ENCODE measurements at places on chromosomes 16 and 17. TPM values are rescaled to one million over a fixed set of nuclear protein-coding genes. Genes with fewer than 3 reads are reported as not detected.
A peak's percentile ranks its signal among the peaks of the same experiment; 100 is the strongest.

DNA sequence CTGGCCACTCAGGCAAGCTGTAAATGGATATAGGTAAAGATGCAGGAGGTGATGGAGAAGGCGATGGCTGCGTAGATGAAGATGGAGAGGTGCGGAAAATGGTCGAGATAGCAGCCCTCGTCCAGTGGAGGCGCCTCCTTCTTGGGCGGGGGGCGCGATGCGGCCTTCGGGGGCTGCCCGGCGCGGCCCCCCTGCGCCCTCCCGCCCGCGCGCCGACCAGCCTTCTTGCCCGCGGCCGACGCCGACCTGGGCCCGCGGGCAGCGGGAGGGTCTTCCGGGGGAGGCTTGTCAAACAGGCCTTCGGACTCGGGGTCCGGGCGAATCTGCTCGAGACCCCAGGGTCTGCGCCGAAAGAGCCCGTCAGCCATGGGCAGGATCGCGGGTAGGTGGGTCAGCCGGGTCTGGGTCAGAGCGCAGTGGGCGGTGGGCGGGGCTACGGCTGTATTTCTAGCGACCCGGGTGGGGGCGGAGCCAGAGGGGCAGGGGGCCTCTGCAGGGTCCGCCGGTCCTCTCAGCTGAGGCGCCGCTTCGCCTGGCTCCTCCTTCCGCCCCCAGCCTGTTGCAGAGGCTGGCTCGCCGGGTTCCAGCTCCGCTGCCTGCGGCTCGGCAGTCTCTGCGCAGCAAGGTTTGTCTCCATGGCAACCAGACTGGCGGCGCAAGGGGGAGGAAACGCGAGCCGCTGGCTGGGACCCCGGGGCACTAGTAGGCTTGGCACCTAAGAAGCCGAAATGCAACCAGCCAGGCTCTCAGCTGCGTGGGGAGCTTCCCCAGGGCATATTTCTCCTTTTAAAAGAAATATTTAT is 14.4 kb downstream of the MIS12 start:
- H3K27me3 ChIP-seq: peaks cover 10% of the 10 kb centered on the region
- no peaks in the 10 kb centered on the region for H3K36me3 ChIP-seq
- peak overlapping the region; percentile 27 for H3K4me3 ChIP-seq
- peaks cover 17% of the 10 kb centered on the region for H3K4me1 ChIP-seq

- peaks cover 6% of the 10 kb centered on the region for H3K36me3 ChIP-seq
- no peaks in the 10 kb centered on the region for H3K27me3 ChIP-seq
- peaks cover 54% of the 10 kb centered on the region for H3K4me1 ChIP-seq
- peak overlapping the region; percentile 95 for H3K27ac ChIP-seq
- peak; percentile 76 for DNase-seq
Observed at GRCh38 chr16:1941162-1942046, 1.6 kb downstream of the MSRB1 start.

GRCh38 chr16:80682421-80683070 is 121.9 kb downstream of the CDYL2 start:
- H3K4me1 ChIP-seq: no peaks in the 10 kb centered on the region
- DNase-seq: no peak
- no peak overlapping the region for H3K4me3 ChIP-seq
- H3K27me3 ChIP-seq: no peaks in the 10 kb centered on the region

GRCh38 chr17:28862561-28862960 is 7.7 kb downstream of the ERAL1 start:
- no peaks in the 10 kb centered on the region for H3K27me3 ChIP-seq
- H3K4me1 ChIP-seq: no peaks in the 10 kb centered on the region
- H3K27ac ChIP-seq: no peak overlapping the region
- no peak for DNase-seq
- no peak overlapping the region for H3K4me3 ChIP-seq

CACNG5 gene
- not detected for total RNA-seq

- DNase-seq: no peak
- H3K27ac ChIP-seq: no peak overlapping the region
- H3K4me1 ChIP-seq: no peaks in the 10 kb centered on the region
- H3K27me3 ChIP-seq: no peaks in the 10 kb centered on the region
- H3K36me3 ChIP-seq: no peaks in the 10 kb centered on the region
Observed at GRCh38 chr16:64362193-64362592, 759.7 kb downstream of the CDH11 start.

- H3K27ac ChIP-seq: no peak overlapping the region
- H3K36me3 ChIP-seq: peaks cover 9% of the 10 kb centered on the region
- no peak overlapping the region for H3K4me3 ChIP-seq
- no peaks in the 10 kb centered on the region for H3K4me1 ChIP-seq
Observed at GRCh38 chr16:58110571-58111301, 18.4 kb downstream of the CFAP20 start.

- H3K4me3 ChIP-seq: no peak overlapping the region
- DNase-seq: no peak
Observed at GRCh38 chr16:46729326-46729995, 18.7 kb downstream of the MYLK3 start.

GRCh38 chr17:3482852-3483251 is 7.1 kb downstream of the ASPA start:
- H3K27me3 ChIP-seq: no peaks in the 10 kb centered on the region
- no peak for DNase-seq
- no peak overlapping the region for H3K4me3 ChIP-seq
- peaks cover 14% of the 10 kb centered on the region for H3K4me1 ChIP-seq
- no peaks in the 10 kb centered on the region for H3K36me3 ChIP-seq

KRT20 gene
- total RNA-seq: not detected

- H3K27me3 ChIP-seq: no peaks in the 10 kb centered on the region
- DNase-seq: no peak
- H3K4me1 ChIP-seq: peaks cover under 1% of the 10 kb centered on the region
- peaks cover 17% of the 10 kb centered on the region for H3K36me3 ChIP-seq
- H3K4me3 ChIP-seq: no peak overlapping the region
Observed at GRCh38 chr16:3662601-3663000, 8.1 kb downstream of the DNASE1 start.

HP gene
- total RNA-seq: 15.5 TPM

CALB2 gene
- total RNA-seq: 3.1 TPM

GRCh38 chr16:80287674-80288073 is 253.1 kb upstream of the DYNLRB2 start:
- DNase-seq: no peak
- no peak overlapping the region for H3K4me3 ChIP-seq
- H3K4me1 ChIP-seq: no peaks in the 10 kb centered on the region
- no peaks in the 10 kb centered on the region for H3K36me3 ChIP-seq
- no peak overlapping the region for H3K27ac ChIP-seq
- H3K27me3 ChIP-seq: no peaks in the 10 kb centered on the region

TPSD1 gene
- total RNA-seq: 1.6 TPM

- no peak overlapping the region for H3K4me3 ChIP-seq
- no peaks in the 10 kb centered on the region for H3K27me3 ChIP-seq
- H3K4me1 ChIP-seq: no peaks in the 10 kb centered on the region
- no peaks in the 10 kb centered on the region for H3K36me3 ChIP-seq
- no peak overlapping the region for H3K27ac ChIP-seq
- DNase-seq: no peak
Observed at GRCh38 chr17:51618476-51618875, 358.1 kb downstream of the UTP18 start.

SPNS1 gene
- 11.2 TPM for total RNA-seq

- no peak overlapping the region for H3K4me3 ChIP-seq
- no peak overlapping the region for H3K27ac ChIP-seq
- no peak for DNase-seq
- no peaks in the 10 kb centered on the region for H3K27me3 ChIP-seq
- H3K4me1 ChIP-seq: no peaks in the 10 kb centered on the region
- H3K36me3 ChIP-seq: peaks cover 3% of the 10 kb centered on the region
Observed at GRCh38 chr17:44865931-44866330, 18.2 kb downstream of the HIGD1B start.

- no peak overlapping the region for H3K4me3 ChIP-seq
- H3K4me1 ChIP-seq: peaks cover 29% of the 10 kb centered on the region
- H3K27me3 ChIP-seq: no peaks in the 10 kb centered on the region
- peak; percentile 73 for DNase-seq
- H3K36me3 ChIP-seq: no peaks in the 10 kb centered on the region
Observed at GRCh38 chr16:88387941-88388627, 5.3 kb downstream of the ZNF469 start.

Data from body of pancreas (tissue), 4 donors.